ENCODE measurements at places on chromosomes 11 and 22.

GRCh38 chr11:34525888-34526657 lies 12.5 kb upstream of the ELF5 start:
- DNase-seq: no peak

- no peak for DNase-seq
Observed at GRCh38 chr11:117610901-117611300, 186.1 kb downstream of the DSCAML1 start.

- no peak for DNase-seq
Observed at GRCh38 chr11:77636731-77637344, 756 bp downstream of the CLNS1A start.

DNA sequence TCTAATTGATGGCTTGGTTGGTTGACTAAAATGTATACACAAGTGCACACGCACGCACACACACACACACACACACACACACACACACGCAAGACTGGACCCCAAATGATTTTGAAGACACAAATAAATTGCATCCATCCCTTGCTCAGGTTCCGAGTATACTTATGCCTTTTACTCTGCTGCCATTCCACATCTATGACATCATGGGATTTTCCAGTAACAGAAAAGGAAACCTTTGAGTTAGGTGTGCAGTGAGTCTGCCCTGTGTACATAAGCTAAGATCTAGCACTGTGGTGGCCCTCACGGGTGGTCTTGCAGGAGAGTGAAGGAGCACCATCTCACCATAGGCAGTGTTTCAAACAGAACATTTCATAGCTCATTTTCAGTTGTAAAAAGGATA lies 20.5 kb upstream of the LARGE1 start:
- no peak for DNase-seq

DNA sequence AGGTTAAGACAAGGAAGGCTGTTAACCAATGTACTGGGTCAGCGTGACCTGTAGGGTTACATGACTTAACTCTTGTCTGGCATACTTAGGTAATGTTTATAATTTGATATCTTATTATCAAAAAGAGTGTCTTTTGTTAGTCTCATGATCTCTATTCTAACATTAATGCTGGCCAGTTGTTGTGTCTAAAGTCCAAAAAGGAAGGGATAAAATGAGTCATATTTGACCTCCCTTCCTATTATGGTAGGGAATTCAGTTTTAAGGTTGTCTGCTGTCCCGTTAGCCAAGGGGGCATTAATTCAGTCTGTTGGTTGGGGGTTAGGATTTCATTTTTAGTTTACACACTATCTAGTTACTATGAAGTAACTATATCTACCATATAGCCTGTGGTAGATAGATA lies 364.0 kb downstream of the GRM5 start:
- no peak for DNase-seq

- DNase-seq: no peak
Observed at GRCh38 chr22:23832226-23833016, 6.4 kb downstream of the DERL3 start.

DNA sequence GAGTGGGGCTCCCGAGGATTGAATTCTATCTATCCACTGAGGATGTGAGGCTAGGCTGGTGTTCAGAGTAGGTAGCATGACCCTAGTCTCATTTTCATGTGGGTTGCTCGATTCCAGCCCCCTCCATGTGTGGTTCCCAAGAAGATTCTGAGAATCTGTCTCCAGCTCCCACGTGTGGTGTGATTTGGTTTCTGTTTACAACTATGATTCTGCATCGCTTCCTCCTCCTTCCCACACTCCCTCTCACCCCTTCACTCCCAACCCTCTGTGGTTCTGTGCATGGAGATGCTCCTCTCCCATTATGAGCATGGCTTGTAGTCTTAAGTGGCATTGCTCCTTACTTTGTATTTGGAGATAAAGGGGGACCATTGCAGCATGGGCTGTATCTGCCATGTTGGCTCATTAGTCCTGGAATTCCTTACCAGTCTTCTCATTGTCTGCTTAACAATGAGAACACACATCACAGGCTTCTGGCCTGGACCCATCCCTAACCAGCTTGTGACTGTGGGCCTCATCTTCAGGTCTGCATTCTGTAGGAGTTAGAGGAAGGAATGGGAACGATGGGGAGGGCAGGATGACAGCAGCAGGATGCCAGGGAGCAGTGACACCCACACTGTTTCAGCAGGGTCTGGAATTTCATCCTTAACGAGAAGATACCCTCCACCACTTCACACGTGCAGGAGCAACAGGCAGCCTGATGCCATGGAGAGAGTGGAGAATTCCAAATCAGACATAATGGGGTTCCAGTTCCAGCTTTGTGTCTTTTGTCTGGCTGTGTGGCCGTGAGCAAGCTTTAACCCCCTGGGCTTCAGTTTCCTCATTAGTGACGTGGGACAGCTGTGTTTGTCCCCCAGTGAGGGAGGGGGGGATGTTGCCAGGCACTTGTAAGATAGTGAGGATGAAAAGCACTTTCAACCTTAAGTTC lies 86.0 kb downstream of the CCDC81 start:
- DNase-seq: no peak

GRCh38 chr11:30825723-30826122 lies 239.6 kb upstream of the MPPED2 start:
- no peak for DNase-seq

GRCh38 chr11:85810521-85810870 lies 445 bp downstream of the SYTL2 start:
- DNase-seq: no peak

GRCh38 chr11:129374081-129374992 lies 1.3 kb upstream of the BARX2 start:
- no peak for DNase-seq

DNA sequence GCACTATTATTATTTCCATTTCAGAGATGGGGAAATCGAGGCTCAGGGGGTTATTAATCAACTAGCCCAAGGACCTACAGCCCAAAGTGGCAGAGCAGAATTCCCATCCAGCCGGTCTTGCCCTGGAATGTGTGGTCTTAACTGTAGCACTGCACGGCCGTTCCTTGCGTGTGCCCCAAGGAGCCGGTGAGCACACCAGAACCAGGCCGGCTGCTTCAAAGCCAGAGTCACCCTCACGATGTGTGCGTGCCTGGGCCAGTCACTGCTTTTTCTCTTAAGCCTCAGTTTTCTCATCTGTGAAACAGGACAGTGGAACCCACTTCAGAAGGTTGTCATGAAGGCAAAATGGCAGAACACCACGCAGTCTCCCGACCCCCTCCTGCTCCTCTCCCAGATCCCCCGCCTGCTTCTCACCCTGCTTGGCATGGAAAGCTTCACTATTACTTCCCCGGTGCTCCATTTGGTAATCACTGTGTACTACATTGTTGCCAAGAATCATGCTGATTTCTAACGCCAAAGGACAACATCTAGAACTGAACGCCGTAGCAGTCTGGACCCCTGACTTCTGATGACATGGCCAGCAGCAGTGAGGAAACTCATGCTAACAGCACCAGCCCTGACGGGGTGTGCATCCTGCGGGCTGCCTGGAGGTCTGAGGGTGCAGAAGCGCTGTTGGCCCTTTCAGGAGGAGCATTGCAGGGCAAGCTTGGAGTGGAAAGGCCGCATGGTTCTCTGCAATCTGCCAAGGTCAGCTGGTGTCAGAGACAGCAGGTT lies 106.8 kb upstream of the B3GAT1 start:
- DNase-seq: no peak

DNA sequence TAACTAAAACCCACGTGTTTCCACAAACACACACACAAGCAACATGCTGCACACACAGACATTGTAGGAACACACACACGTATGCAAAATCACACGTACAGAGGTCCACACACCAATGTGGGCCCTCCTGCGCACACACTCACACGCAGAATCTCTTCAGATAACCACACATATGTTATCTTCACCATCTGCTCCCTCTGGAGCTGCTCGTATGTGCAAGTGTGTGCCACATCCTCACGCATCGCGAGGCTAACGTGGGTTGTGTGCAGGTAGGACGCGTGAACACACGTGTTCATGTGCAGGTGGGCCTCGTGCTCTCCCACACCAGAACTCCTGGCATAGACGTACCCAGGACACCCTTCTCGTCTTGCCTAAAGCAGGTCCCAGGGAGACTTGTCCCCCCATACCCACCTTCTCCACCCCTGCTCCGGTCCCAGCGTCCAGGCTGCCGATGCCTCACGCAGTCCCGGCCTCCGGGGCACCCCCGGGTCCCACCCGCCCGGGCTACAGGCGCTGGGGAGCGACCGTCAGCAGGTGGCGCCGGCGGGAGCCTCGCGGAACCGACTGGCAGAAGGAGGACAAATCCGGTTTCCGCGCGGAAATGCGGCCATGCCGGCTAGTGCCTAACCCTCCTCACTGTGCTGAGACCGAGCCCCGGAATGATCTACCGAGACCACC lies 10.3 kb upstream of the IGSF9B start:
- peak; percentile 58 for DNase-seq

- no peak for DNase-seq
Observed at GRCh38 chr11:125401746-125402145, 94.3 kb downstream of the FEZ1 start.

GRCh38 chr11:22879630-22880029 lies 19.4 kb upstream of the CCDC179 start:
- no peak for DNase-seq

- DNase-seq: no peak
Observed at GRCh38 chr11:45180179-45180847, 33.9 kb downstream of the PRDM11 start.

- no peak for DNase-seq
Observed at GRCh38 chr11:44950031-44950624, 555 bp downstream of the TP53I11 start.

GRCh38 chr22:28899199-28899853 lies 16.0 kb downstream of the ZNRF3 start:
- DNase-seq: no peak

DNA sequence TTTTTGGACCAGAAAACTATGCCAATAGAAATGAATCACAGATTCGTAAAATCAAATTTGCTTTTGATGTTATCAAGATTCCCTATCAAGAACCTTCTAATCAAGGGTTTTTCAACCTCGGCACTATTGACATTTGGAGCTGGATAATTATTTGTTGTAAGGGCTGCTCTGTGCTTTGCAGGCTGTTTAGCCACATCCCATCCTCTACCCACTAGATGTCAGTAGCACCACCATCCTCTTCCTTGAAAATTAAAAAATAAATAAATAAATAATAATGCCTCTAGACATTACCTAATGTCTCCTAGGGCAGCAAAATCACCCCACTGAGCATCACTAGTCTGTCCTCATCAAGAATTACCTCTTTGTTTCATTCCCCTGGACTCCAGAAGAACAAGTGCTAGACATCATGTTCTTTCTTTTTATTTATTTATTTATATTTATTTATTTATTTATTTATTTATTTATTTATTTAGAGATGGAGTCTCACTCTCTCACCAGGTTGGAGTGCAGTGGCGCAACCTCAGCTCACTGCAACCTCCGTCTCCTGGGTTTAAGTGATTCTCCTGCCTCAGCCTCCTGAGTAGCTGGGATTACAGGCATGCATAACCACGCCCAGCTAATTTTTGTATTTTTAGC lies 744.7 kb downstream of the KCNA4 start:
- DNase-seq: no peak

GRCh38 chr22:48431536-48432315 lies 1395.9 kb downstream of the BRD1 start:
- no peak for DNase-seq

GRCh38 chr11:118438314-118438931 lies 2.1 kb downstream of the KMT2A start:
- DNase-seq: peak; percentile 54
